ENCODE measurements at places on chromosomes 7 and 10.

GRCh38 chr10:112226439-112227248 is 43.1 kb upstream of the GPAM start:
- DNase-seq, result no peak

- DNase-seq, result no peak
Measured at GRCh38 chr7:151624246-151624928, 104.7 kb upstream of the RHEB start.

GRCh38 chr10:33569702-33570101 is 235.2 kb upstream of the NRP1 start:
- no peak for DNase-seq

DNA sequence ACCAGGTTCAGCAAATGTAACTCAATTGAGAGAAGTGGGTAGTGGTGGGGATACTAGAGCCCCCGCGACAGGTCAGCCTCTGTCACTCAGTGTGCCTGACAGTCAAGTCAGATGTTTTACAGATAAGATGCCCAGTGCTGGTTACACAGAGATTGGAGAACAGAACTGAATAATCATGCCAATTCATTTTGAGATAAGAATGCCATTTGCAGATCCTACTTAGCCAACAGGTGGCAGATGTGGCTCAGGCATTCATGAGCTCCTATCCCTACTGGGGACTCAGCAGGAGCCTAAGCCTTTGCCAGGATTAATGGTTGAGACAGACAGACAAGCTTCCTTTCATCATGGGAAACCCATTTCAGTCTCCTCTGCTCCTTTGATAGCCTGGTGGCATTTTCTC is 137.8 kb downstream of the MAPK8 start:
- no peak for DNase-seq

- DNase-seq, result no peak
Measured at GRCh38 chr7:64999165-65000004, 7.1 kb downstream of the ERV3-1 start.

GRCh38 chr7:42834676-42835075 is 77.2 kb downstream of the C7orf25 start:
- DNase-seq, result no peak

DNA sequence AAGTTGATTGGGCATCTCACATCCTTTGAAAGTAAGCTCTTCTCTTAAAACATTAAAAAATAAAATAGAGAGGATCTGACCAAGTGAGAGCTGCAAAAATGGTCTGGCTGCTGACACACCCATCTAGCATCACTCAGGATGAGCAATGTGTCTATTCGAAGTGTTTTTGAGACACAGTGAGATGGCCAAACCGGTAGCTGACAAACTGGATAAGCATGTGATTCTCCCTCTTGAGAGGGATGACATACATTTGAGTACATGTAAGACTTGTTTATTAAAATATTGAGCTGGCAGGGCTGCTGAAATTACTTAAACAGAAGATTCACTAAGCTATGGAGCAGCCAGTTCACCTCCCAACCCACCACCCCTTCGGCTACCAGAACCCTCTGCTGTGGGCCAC is 333.9 kb downstream of the ADRA2A start:
- DNase-seq, result no peak

- DNase-seq, result no peak
Measured at GRCh38 chr7:40586197-40586596, 451.4 kb downstream of the SUGCT start.

DNA sequence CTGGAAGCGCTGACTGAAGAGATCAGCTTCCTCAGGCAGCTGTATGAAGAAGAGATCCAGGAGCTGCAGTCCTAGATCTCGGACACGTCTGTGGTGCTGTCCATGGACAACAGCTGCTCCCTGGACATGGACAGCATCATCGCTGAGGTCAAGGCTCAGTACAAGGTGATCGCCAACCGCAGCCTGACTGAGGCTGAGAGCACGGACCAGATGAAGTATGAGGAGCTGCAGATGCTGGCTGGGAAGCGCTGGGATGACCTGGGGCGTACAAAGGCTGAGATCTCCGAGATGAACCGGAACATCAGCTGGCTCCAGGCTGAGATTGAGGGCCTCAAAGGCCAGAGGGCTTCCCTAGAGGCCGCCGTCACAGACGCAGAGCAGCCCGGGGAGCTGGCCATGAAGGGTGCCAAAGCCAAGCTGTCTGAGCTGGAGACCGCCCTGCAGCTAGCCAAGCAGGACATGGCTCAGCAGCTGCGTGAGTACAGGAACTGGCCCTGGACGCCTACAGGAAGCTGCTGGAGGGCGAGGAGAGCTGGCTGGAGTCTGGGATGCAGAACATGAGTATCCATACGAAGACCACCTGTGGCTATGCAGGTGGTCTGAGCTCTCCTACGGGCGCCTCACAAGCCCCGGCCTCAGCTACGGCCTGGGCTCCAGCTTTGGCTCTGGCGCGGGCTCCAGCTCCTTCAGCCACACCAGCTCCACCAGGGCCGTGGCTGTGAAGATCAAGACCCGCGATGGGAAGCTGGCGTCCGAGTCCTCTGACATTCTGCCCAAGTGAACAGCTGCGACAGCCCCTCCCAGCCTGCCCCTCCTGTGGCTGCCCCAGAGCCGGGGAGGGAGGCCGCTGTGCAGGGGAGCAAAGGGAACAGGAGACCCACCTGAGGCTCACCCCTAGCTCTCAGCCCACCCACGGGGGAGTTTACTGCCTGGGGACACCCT is 24.9 kb upstream of the AMPH start:
- DNase-seq, result no peak

DNA sequence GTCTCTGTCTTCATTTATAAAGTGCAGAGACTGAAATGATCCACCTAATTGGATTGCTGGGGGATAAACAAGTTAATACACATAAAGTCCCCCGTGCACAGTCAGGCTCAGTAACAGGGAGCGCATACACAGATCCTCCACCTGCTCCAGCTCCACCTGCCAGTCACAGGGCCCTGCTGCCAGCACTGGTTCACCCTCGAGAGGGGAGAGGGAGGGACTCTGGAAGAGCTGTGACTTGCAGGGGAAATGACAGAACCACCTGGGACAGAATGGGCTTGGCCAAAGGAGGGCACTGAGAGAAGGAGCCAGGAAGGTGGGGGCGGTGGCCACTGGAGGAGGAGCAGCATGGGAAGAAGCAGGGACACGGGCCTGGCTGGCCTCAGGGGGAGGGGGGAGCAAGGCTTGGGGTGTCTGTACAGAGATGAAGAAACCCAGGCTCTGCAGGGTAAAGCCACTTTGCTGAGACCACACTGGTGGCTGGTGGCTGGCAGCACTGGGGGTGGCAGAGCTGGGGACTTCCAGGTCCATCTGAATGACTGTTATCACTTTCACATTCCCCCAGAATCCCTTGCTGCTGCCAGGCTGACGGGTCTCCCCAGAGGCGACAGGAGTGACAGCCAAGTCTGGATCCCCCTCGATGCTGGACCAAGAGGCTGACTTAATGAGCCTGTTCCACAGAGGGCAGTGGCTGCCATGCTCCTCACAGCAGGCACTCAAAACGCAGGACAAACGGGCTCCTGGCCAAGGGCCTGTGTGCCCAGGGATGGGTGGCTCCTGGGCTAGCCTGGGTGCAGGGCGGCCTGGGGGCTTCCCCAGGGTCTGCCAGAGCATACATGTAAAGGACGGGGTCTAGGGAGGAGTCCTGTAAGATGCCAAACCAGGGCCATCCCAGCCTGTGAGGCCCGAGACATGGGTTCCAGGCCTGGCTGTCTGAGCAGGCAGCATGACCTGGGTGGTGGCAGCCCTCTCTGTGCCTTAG is 151.1 kb downstream of the SH3PXD2A start:
- DNase-seq, result no peak
